ENCODE measurements at places on chromosomes 13 and 19.

- DNase-seq: no peak
Measured at GRCh38 chr19:17703824-17704463, 15.3 kb upstream of the MAP1S start.

GRCh38 chr19:13689085-13689484 is 75.2 kb upstream of the MRI1 start:
- peak; percentile 23 for DNase-seq

DNA sequence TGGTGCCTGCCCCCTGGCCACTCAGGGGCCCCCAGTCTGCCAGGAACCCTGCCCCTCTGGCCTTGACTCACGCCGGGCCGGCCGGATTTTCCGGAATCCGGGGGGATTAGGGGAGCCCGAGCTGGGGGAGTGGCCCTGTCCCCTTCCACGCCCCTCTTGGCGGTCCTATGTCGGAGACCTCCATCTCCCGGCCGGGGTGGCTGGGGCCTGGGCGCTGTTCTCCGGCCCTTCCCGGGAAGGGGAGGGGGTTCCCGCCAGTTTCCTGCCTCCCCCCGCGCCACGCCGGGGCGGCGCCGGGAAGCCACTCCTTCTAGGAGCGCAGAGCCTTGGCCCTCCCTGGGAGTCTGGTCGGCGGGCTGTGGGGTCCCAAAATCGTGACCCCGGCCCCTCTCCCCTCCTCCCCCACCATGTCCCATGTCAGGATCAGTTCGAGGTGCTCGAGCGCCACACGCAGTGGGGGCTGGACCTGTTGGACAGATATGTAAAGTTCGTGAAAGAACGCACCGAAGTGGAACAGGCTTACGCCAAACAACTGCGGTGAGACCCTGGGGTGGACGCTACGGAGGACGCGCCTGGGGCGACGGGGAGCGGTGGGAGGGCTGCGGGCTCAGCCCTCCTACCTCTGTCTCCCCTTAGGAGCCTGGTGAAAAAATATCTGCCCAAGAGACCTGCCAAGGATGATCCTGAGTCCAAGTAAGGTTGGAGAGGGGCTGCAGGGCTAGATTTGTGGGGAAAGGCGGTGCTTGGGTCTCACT is 1.3 kb downstream of the TRIP10 start:
- peak; percentile 65 for DNase-seq

DNA sequence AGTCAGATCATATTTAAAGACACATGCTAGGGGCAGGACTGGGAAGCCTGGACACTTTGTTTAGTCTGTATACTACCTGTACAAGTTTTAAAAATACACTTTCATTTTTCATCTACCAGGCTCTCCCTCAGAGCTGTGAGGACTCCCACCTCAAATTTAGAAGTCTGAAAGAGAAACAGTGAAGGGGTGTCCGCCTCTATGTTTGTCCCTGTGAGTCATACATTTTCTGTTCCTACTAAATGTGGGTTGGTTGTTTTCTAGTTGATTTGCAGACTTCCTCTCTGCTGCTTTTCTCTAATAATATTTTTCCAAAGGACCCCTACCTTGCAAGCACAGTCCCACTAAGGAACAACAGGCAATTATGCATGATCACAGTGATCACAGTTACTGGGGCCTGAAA is 110.5 kb downstream of the ENOX1 start:
- no peak for DNase-seq

DNA sequence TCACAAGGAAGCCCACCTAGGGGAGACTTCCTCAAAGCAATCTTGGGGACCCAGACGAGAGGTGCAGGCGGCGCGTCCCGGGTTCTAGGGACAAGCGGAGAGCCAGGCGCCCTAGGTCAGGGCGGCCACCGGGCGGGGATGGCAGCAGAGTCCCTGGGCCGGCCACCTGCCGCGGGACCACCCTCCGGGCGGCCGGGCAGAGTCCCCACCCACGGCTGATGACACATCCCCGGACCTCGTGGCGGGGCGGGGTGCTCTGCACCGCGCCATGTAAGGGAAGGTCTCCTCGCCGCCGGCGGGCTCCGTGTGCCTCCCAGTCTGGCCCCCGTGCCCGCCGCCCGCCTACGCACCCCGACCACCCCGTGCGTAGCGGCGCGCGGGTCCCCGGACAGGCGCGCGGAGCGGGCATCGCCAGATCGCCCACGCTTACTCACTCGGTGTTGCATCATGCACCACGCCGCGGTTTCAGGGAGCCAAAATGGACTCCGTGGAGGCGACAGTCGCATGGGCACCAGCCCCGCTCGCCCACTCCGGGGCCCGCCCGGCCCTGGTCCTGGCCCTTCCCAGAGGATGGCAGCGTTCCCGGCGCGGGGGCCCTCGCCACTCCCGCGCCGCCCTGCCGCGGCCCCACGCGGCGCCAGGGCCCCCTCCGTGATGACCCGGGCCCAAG is 643 bp downstream of the SLC7A1 start:
- DNase-seq: peak; percentile 74

DNA sequence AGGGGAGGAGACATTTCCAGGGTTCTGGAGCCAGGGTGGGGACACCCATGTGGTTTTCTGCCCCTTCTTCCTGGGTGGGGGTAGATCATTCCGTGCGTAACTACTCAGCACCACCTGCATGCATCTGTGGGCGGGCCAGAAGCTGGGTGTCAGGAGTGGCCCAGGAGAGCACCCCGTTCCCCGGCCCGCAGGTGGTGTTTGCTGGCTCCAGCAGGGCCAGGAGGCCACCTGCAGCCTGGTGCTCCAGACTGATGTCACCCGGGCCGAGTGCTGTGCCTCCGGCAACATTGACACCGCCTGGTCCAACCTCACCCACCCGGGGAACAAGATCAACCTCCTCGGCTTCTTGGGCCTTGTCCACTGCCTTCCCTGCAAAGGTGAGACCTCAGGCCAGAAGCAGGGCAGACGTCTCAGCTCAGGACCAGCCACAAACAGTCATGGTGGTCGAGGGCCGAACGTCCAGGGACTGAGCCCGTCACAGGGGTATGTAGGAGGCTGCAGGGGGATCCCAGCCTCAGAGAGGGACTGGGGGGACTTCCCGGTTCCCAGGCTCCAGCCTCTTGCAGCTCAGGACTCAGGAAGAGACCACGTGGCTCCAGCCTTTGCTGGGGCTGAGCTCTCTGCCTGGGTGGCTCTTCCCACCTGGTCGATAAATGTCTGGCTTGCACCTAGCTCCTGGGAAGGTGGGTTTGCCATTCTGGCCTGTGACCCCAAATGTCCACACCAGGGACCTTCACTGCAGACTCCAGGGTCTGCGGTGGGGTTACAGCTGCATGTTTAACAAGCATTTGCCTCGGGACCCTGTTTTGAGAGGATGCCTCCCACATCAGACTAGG is 1.6 kb downstream of the FSTL3 start:
- DNase-seq: no peak

- DNase-seq: peak; percentile 69
Measured at GRCh38 chr19:10388957-10389356, 8.6 kb upstream of the TYK2 start.

- DNase-seq: no peak
Measured at GRCh38 chr19:9823816-9824215, 3.9 kb upstream of the UBL5 start.

GRCh38 chr19:8240274-8241229 is 31.4 kb downstream of the CERS4 start:
- DNase-seq: peak; percentile 95

- no peak for DNase-seq
Measured at GRCh38 chr19:54188215-54188871, 1.0 kb downstream of the MBOAT7 start.

GRCh38 chr13:110433014-110433413 is 125.9 kb downstream of the COL4A2 start:
- no peak for DNase-seq

GRCh38 chr13:20441056-20441455 is 84.6 kb downstream of the CRYL1 start:
- DNase-seq: no peak

All from MG63 (cell line).